ENCODE measurements at places on chromosomes 6 and 20.

DNA sequence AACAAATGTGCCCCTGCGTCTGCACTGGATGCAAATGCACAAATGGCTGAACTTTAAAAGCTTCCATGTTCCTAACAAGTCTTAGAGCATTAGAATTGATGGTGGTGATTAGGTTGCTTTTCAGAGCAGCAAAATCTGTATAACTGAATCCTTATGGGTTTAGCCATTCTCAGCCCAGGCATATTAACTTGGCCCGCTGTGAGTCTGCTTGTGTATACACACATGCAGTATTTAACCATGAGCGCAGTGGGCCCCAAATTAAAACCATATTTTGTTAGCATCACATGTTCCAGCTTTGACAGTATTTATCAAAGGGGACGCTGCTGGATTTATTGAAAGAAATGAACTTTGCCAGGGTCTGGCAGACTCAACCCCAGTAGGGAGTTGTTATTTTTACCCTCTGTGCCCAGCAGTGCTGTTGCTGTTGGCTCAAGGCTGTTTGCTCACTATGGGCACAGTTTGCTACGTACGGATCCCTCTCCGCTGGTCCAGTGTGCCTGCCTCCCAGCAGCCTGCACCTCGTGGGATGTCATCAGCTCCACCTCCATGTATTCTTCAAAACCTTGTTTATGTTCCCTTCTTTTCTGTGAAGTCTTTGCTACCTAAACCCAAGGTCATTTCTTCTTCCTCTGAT, 144.7 kb downstream of the QRSL1 start:
- no peaks in the 10 kb centered on the region for H3K27me3 ChIP-seq
- peak overlapping the region; percentile 62 for H3K27ac ChIP-seq
- H3K36me3 ChIP-seq = no peaks in the 10 kb centered on the region
- H3K4me3 ChIP-seq = no peak overlapping the region
- H3K4me1 ChIP-seq = peaks cover 20% of the 10 kb centered on the region

- no peaks in the 10 kb centered on the region for H3K27me3 ChIP-seq
- H3K4me3 ChIP-seq = no peak overlapping the region
- H3K27ac ChIP-seq = no peak overlapping the region
Observed at GRCh38 chr6:13247627-13248026, 80.7 kb downstream of the TBC1D7 start.

DNA sequence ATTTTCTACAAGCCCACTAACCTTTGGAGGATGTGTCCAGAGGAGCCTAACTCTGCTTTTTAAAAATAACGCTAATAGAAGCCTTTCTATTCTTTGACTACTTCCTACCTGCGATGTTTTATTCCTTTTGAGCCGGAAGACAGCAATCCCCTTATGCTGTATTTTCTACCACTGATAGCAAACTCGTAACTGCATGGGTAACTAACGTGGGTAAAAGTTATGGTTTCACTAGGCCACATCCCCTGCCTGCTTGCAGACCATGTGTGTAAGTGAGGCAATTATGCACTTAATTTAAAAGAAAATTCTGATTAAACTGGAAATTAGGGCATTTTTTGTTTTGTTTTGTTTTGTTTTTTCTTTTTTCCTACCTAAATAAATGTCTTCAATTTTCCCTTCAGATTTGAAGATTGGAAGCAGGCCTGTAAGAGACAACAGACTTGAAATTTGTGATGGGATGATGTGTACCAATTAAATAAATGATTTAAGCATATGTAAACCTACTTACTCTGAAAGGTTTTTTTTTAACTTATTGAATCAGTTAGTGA, 931 bp downstream of the UFL1 start:
- no peaks in the 10 kb centered on the region for H3K27me3 ChIP-seq
- H3K4me1 ChIP-seq = peaks cover 22% of the 10 kb centered on the region
- DNase-seq = peak; percentile 5
- H3K27ac ChIP-seq = peak overlapping the region; percentile 99

GRCh38 chr20:56358600-56359211, at the start of gene FAM210B:
TSS of gene FAM210B (plus strand) at chr20:56358974. CDS start at chr20:56359006, 32 bp downstream.
- peak; percentile 96 for DNase-seq
- H3K27ac ChIP-seq = peak within 1 kb of the TSS; percentile 88
- H3K4me1 ChIP-seq = peaks cover 13% of the 10 kb centered on the region
- H3K4me3 ChIP-seq = peak within 1 kb of the TSS; percentile 84

- no peak overlapping the region for H3K27ac ChIP-seq
- H3K27me3 ChIP-seq = no peaks in the 10 kb centered on the region
- no peak overlapping the region for H3K4me3 ChIP-seq
- no peak for DNase-seq
- H3K36me3 ChIP-seq = no peaks in the 10 kb centered on the region
Observed at GRCh38 chr6:119052987-119053386, 25.5 kb downstream of the FAM184A start.
